Activated T-helper 1 cell treated with anti-CD3 and anti-CD28 coated beads, Interleukin-12 subunit alpha, Interleukin-12 subunit beta, Interleukin-2, Interleukin-4 antibody, amounts not matched to agents 30 ng/mL and 10 ng/mL and 1 ng/mL, durations not matched to agents 14 hours and 24 hours and 36 hours (primary cell): ENCODE measurements at places on chromosomes 6 and 20.

- DNase-seq, result no peak
Measured at GRCh38 chr6:27375613-27376079, 12.9 kb upstream of the ZNF391 start.

DNA sequence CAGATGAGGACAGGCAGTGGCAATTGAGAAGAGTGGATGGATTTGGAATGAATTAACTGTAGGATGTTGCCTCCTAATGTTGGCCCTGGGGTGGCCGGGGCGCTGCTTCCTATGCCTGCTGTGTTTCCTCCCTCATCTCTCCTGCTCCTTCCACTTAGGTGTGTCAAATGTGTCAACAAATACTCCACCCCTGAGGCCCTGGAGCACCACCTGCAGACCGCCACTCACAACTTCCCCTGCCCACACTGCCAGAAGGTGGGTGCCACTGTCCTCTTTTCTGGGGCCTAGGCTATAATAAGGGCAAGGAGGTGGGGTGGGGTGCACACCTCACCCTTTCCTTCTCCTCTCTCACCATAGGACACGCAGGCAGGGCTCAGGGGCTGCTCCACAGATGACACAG is 30.0 kb upstream of the CHMP4B start:
- DNase-seq, result no peak

- DNase-seq, result no peak
Measured at GRCh38 chr6:163001330-163001729, 273.6 kb downstream of the PACRG start.

GRCh38 chr20:53445932-53446331 is 147.7 kb downstream of the ZNF217 start:
- DNase-seq, result no peak

DNA sequence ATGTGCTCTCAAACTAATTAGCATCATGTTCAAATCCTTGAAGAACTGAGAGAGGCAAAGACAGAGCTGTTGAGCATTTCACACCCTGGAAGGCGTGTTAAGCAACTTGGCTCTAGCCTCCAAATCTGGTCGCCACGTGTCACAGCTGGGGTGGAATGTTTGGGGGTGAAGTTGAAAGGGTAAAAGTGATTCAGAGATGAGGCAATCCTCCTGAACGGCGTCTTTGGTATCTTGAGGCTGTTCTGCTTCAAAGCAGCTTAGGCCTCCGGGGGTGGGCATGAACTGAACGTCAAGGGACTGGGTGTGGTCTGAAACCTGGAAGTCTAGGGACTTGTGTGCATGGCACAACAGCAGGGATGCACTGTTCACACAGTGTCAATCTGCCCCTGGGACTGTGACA is 62.3 kb downstream of the TRAM2 start:
- DNase-seq, result no peak

DNA sequence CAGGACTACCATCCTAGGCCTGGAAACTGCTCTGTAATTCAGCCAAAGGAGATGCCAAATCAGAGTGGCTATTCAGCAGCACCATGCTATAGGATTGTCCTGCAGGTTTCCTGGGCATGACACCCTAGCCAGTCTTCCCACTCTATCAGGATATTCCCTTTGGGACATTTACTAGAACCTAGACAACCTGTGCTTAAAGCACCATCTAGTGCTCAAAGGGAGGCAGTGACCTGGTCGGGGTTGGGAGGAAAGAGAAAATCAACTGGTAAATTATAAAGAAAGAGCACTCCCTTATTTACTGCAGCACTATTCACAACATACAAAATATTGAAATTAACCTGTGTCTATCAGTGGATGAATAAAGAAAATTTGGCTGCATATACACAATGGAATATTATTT is 67.2 kb upstream of the SMLR1 start:
- no peak for DNase-seq

- DNase-seq, result no peak
Measured at GRCh38 chr6:145798530-145798929, 16.1 kb downstream of the FBXO30 start.

- DNase-seq, result no peak
Measured at GRCh38 chr6:96104910-96105309, 89.1 kb downstream of the FUT9 start.

DNA sequence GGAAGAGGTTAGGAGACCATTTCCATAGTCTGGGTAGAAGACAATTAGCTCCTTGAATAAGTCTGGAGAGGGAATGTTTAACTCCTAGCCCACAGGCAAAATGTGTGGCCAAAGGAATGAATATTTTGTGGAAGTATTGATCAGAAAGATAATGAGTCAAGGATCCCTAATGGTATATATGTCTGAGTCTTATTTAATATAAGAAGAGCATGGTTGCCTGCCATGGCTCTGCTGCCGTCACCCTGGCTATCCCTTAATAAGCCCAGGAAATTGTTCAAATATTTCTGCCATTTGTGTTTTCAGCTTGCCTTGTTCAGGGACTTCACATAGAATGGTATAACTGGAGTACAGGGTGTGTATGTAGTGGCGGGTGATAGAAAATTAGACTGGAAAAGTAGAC is 18.1 kb upstream of the CALHM6 start:
- no peak for DNase-seq

DNA sequence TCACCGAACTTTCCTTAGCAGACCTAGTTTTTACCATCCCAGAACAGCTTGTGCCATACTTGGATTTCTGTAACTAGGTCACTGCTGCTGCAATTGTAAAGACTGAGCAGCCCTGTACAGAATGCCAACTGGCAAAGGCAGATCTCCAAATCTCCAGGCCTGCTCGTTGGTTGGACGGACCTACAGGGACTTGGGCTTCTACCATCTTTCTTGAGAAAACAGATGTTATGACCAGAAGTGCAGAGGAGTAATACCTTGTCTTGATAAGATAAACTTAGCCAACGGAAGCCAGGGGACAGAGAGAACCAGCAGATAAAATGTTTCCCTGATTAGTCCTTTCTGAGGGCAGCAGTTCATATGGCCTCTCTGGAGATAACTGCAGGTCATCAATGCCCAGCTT is 304.1 kb downstream of the RFPL4B start:
- no peak for DNase-seq

GRCh38 chr6:16153211-16153820 is 24.4 kb downstream of the MYLIP start:
- no peak for DNase-seq

DNA sequence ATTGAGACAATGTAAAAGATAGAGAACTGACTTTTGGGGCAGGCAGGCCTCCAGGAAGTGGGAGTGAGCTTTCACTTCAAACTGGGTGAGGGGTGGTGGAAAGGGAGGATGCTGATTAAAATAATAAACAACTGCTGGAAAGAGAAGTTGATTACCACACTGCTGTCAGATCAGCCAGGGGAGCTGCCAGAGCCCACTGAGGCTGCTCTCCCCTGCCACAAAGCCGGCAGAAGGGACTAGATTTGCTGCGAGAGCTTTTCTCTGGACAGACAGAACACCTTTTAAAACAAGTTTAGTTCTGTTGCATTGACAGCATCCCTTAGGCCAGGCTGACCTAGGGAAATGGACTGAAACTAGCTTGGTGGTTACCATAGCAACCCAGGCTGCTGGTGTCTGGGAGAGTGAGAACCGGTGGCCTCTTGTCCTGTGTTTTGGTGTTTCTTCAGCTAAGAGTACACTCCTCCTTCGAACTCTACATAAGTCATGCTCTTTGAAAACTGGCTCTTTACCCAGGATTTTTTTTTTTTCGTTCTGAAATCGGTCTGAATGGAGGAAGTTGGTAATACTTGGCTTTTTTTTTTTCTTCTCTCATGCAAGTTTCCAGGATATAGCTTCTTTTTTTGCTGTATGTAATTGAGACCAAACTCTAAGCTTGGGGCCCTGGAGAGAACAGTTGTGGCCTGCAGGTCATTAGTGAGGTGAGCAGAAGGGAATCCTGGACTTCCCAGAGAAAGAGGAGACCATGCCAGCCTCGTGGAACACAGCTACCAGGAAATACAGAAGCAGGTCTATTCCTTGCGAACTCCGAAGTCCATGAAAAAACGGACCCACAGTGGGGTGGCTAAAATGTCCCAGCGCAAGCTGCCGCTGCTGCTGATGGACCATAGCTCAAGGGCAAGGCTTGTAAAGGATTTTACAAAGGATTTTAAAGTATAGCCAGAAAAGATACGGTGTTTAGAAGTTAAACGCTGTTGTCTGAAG is 374.4 kb downstream of the UTRN start:
- DNase-seq, result peak; percentile 3

- DNase-seq, result no peak
Measured at GRCh38 chr6:30062471-30063178, 1.6 kb downstream of the POLR1H start.

GRCh38 chr6:33771146-33772081 is 17.5 kb downstream of the LEMD2 start:
- DNase-seq, result peak; percentile 38

- no peak for DNase-seq
Measured at GRCh38 chr6:80976336-80976735, 776.1 kb downstream of the TENT5A start.

- no peak for DNase-seq
Measured at GRCh38 chr20:58133020-58133808, 95.2 kb downstream of the ANKRD60 start.

- DNase-seq, result no peak
Measured at GRCh38 chr6:134071846-134072245, 19.4 kb upstream of the SLC2A12 start.

DNA sequence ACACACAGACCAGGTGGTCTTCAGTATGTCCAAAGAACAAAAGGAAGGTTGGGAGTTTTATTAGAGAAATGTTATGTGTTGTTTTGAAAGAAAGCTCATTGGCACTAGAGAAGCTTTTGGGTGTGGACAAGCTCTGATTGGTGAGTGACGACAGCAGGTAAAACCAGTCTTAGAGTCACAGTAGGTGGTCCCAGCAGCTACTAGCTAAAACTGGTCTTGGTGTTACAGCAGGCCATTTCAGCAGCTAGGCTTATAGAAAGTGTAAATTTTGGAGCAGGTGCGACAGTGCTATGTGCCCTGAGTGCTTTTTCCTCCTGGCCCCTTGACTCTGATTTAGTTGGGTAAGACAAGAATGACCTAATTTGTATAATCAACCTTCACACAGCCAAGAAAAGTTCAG is 3.6 kb downstream of the CLDN20 start:
- DNase-seq, result no peak

GRCh38 chr20:57819291-57819690 is 109.5 kb upstream of the PMEPA1 start:
- no peak for DNase-seq

- DNase-seq, result no peak
Measured at GRCh38 chr6:55953335-55953734, 77.9 kb upstream of the BMP5 start.

DNA sequence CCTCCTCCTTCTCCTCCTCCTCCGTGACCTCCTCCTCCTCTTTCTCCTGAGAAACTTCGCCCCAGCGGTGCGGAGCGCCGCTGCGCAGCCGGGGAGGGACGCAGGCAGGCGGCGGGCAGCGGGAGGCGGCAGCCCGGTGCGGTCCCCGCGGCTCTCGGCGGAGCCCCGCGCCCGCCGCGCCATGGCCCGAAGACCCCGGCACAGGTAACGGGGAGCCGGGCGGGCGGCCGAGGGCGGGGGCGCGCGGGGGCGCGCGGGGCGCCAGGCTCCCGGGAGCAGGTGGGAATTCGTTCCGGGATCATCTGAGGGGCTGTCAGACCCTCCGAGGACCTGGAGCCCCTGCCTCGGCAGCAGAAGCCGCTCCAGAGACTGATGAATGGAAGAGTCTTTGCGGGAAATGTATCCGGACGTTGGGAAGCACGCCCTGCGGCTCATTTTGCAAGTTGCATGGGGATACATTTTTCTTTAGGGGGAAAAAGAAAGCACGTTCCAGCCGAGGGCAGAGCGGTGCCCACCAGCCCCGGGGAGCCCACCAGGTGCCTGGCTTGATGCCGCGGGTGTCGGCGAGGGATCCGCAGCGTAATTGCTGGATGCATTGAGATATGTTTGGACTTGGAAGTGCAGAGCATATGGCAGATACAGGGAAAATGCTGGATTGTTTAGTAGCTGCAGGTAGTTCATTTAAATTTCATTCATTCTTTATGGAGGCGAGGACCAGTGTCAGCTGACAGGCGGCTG is 394 bp downstream of the MYB start:
- no peak for DNase-seq

DNA sequence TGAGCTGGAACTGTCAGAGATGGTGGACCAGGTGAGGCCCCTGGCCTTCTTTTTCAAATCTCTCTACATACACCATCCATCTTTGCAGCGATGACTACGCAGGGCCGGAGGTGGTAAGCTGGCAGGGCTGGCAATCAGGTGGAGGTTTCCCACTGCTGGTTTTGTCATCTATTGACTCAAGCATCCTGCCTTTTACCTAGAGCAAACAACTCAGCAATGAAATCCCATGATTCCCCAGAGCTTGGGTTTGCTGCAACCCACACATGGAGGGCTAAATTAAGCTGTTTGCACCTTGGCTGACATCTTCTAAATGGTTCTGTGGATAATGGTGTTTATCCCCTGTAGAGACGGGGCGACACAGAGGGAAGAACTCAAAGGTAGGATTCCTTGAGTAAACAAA is 170.2 kb downstream of the SCP2D1 start:
- DNase-seq, result no peak

DNA sequence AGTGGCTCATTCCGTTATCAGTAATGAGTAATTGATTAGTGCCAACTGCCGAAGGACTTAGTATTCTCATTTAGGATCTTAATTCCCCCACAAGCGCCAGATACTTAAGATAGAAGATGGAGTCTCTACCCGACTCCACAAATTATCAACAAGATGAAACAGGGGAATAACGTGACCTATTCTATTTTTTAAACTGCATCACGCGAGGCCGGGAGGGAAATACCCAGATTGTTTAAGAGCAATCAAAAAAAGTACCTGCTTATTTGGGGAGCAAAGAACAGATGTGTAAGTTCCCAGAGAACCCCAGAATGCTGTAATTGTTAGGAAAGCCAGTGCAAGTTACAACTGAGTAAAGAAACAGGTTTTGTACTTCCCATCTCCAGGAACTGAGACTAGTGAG is 1.1 kb upstream of the MAP3K5 start:
- DNase-seq, result no peak

DNA sequence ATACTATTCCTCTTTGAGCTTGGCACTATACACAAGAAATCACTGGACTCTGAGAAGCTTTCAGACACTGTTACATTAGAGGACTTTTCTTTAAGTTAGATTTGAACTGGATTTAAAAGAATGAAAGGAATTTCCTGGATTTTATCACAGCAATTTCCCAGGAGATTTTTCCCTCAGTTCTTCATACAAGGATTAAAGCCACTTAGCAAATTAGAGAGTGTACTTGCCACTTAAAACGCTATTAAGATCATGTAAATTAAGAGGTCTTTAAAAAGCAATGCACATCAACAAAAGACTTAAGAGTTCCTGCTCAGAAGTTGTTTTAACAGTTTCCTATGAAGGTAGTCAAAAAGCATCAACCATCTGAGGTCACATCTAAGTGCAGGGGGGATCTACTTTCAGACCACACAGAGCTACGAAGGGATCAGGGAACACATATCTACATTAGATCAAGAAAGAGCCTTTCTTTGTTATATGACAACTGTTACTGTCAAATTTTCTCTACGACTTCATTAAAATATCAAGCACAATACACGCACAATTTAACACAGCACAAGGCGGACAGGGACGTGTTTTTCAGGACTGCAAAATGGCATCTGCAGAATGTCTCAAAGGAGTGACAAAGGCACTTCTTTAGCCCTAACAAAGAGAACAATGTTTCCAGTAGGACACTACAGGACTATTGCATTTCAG is 65.8 kb downstream of the EPB41L2 start:
- no peak for DNase-seq
